ENCODE measurements at places on chromosomes 13 and 19. TPM values are rescaled to one million over a fixed set of nuclear protein-coding genes. Genes with fewer than 3 reads are reported as not detected.

Gene WDR87
- total RNA-seq: not detected

Gene ANKRD10
- total RNA-seq: 84.0 TPM

DNA sequence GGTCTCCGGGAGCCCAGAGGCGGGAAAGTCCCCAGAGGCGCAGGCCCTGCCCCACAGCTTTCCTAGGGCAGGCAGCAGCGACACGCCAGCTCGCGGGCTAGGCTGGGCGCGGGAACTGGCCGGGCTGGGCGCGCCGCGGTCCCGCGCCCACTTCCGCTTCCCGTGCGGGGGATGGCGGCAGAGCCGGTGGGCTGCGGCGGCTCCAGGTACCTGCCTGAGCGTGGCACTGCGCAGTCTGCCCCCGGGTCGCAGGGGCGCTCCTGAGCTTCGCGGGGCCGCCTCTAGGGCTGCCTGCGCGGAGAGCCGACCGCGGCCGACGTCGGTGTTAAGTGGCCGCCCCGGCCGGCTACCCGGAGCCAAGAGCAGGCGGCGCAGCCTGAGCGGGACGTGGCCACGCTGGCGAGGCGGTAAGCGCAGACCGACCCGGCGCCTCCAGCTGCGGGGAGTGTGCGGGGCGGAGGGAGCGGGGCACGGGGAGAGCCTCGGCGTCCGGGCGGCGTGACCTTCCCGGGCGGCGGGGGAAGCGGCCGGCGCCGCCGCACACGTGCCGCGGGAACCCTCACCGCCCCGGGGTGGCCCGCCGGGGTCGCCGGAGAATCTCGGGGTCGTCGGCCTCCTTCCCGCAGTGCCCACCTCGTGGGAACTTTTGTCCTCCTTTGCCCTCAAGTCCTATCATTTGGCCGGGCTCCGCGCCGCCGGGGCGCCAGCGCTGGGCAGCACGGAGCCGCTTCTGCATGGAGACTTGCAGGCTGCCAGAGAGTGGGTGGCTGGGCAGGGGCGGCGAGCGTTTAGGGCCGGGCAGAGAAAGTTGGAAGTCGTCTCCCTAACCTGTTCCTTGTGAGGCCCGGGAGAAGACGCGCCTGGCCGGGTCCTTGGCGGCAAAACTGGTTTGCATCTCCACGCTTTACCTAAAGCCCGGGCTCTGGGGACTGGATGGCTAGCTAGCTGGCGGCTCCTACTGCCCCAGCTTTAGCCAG lies 31.4 kb upstream of the MPHOSPH8 start:
- peak; percentile 41 for DNase-seq

Gene OCEL1
- 39.8 TPM for total RNA-seq

Data from ovary (tissue), 10 donors.